SK-MEL-5 (cell line): ENCODE measurements at places on chromosomes 7 and 10. TPM values are rescaled to one million over a fixed set of nuclear protein-coding genes. Genes with fewer than 3 reads are reported as not detected.
A peak's percentile ranks its signal among the peaks of the same experiment; 100 is the strongest.

- no peak for DNase-seq
Measured at GRCh38 chr10:51097546-51097945, 23.3 kb downstream of the PRKG1 start.

DNA sequence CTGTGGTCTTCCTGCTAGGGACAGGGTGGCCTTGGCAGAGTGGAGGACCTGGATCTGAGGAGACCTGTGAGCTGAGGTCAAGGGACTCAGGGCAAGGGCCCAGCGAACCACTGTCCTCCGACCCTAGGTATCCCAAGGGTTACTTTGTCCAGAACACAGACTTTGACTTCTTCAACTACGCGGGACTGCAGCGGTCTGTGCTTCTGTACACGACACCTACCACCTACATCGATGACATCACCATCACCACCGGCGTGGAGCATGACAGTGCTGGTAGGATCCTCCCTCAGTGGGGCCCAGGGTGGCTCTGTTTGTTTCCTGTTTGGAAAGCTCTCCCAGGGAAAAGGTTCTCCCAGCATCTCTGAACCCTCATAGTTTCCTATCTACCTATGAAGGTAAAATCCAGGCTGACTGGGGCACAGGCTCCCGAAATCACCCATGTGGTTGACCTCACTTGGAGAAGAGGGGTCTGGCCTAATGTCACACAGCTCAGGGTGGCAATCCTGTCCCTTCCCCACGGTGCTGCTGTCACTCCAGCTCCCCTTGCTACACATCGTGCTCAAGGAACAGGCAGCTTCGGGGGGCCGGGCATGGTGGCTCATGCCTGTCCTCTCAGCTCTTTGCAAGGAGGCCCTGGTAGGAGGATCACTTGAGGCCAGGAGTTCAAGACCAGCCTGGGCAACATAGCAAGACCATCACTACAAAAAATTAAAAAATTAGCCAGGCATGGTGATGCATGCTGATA is 57.6 kb downstream of the ZNF727 start:
- DNase-seq = no peak

DNA sequence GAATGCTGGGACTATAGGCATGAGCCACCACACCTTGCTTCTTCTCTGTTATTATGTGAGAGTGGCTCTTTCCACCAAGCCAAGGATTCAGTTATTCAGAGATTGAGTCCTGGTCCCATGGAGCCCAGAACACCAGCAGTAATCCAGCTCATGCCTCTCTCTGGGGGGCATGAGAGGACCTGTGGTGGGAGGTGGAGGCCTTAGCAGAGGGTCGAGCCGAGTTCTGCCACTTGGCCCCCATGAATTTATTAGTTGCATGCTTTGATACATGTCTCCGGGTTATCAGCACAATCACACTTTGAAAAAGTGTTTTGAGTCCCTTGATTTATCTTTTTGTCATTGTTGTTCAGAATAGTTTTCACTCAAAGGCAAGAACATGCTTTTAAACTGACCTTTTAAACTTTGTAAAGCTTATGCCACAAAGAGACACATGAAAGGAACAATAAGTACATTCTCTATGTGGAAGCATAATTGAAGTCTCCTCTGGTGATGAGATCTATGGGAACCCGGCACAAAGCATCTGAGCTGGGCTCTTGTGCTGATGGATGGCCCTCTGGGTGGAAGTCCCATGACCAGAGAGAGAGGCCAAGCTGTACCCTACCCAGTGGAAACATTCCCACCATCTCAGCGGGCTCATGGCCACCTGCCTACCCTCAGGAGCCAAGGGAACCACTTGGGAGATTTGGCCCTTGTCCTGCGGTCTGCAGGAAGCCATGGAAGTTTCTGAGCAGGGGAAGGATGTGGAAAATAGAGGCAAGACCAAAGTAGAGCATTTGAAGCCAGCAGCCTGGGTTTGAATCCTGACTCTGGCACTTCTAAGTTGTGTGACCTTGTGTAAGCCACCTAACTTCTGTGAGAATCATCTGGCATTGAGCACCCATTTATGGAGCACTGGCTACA is 53.9 kb downstream of the MINDY4 start:
- DNase-seq = no peak

DNA sequence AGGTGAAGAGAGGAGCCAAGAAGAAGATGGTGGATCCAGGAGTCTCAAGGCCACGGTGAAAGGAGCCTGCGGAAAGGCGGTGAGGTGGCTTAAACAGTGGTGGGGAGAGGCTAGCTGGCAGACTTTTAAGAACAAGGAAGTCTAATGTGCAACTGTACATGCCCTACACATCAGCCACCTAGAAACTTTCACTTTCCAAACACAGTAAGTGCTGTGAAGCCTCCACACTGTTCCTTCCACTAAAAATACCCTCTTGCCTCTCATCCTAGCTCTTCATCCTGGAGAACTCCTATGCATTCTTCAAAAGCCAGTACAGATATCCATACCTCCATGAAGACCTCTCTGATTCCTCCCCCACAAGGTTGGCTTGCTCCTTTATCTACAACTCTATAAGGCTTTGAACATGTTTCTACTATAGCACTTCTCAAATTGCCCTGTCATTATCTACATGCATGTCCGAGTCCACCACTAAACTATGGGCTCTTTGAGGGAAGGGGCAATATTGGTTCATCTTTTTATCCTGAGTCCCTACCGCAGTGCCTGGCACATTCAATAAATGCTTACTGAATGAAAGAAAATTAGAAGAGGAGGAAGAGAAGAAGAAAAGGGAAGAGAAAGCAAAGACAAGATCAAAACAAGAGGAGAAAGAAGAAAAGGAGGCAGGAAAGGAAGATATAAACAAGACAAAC is 54.2 kb downstream of the DNAJC12 start:
- no peak for DNase-seq

DNA sequence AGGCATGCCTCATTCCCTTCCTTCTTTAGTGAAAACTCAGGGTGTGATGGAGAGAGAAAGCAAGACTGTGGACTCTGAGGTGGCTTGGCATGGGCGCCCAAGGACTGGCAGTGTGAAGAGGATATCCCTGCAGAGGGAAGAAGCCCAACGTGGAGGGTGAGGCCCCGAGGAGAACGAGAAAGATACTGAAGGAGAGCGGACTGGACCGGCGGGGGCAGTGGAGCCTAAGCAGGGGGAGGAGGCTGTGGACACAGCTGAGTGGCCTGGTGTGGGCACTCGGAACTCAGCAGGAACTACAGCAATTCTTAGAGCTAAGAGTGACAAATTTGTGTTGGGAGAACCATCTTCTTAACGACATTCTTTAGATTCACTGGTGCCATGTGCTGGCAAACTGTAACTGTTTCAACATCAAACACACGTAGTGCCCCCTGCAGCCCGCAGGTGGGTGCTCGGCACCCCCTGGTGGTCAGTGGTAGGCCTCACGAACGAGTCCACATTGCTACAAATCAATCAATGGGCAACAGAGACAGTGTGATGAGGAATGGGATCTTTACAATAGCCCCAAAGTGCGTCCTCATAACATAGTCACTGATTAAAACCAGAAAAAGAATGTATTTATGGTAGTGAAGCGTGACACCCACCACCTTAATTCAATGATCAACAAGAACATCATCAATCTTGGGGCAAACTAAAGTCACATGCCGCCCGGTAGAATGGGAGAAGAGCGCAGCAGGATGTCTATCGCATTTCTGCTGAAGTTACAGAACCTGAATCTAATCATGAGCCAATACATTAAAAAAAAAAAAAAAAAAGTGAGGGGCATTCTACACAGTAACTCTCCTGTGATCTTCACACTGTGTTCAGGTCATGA is 2.0 kb upstream of the SFTPA1 start:
- peak; percentile 56 for DNase-seq

DNA sequence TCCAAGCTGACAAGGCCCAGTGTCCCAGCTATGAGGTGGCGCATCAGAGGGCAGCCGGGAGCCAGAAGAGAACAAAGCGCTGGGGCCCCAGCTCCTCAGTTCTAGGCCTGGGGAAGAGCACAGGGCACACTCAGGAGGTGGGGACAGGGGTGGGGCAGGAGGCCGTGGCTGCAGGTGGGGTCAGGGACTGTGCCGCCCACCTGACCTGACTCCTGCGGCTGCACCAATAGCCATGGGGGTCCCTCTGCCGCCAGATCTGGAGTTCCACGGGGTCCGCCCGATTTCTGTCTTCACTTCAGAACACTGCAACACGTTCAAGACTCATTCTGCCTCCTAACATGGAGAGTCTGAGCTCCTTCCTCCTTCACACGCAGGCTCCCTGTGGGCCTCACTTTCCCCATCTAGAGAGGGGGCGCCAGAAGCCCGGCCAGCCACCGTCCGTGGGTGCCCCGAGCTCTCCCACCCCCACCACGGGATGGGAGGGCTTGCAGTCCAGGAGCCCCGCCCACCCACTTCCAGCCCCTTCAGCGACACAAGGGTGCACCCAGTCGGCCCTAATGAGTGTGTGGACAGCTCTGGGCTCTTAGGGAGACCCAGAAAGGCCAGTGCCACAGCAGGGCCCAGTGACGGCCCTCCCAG is 278.3 kb downstream of the MAD1L1 start:
- DNase-seq = no peak

GRCh38 chr7:143380646-143381426 is at the start of gene ZYX:
Gene ZYX (plus strand): TSS chr7:143381345. CDS start chr7:143381572, 227 bp downstream.
- peak; percentile 91 for DNase-seq

GRCh38 chr7:22204312-22204711 is 152.6 kb downstream of the RAPGEF5 start:
- DNase-seq = no peak

GRCh38 chr10:132443605-132443982 is 46.6 kb downstream of the PWWP2B start:
- no peak for DNase-seq

DNA sequence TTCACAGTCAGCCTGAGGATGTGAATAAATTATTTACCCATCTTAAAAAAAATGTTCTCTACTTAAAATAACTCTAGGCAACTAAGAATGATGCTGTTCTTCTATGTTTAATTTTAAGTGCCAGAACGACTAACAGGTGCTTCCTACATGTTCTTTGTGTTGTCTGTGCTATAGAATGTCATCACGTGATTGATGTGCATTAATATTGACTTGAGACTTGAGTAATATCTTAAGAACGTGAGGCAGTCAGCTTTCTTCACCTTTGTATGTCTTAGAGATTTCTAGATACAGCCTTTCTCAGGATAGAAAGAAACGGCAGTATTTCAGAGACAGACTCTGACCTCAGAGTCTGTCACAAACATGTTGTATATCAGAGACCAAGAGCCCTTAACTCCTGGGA is 274.6 kb downstream of the KCND2 start:
- DNase-seq = no peak

DNA sequence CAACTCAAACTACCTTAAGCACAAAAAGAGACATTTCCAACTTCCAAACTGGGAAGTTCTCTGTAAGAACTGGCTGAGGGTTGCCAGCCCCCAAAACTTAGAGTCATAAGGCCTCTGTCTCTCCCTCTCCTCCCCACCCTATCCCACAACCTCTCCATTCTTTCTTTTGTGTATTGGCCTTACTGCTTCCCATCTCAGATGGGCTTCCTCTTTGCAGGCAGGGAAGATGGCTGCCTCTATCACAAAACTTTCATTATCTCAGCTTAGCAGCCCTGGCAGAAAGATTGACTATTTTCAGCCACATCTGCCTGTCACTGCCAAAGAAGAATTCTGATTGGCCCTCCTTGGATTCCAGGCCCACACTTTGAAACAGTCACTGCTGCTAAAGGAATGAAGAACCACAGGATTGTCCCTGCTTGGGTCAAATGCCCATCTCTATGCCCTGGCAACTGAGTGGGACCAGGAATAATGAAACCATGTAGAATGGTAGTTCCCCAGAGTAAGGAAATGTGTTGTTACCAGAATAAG is 58.0 kb upstream of the PRKAR2B start:
- DNase-seq = peak; percentile 22

DNA sequence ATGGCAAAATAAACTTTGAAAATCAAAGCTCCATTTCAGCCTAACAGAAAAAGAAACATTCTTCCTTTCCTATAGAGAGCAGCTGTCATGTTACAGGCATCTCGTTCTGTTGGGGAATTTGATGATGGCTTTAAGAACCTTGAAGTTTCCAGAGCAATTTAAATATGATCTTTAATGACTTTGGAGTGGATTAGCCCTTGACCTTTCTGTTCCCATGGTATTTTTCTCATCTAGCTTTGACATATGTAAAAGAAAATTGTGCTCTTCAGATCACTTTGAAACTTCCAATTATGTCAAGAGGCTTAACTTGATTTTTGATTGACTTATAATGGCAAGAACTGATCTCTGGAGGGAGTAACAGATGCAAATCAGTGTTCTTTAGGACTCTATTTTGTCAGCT is 157.6 kb upstream of the SEMA3E start:
- no peak for DNase-seq

- peak; percentile 33 for DNase-seq
Measured at GRCh38 chr10:97479939-97480338, 18.3 kb downstream of the MMS19 start.

GRCh38 chr7:80410081-80410480 is 101.8 kb downstream of the GNAT3 start:
- DNase-seq = no peak

- peak; percentile 66 for DNase-seq
Measured at GRCh38 chr7:15692501-15693020, 6.1 kb upstream of the MEOX2 start.

DNA sequence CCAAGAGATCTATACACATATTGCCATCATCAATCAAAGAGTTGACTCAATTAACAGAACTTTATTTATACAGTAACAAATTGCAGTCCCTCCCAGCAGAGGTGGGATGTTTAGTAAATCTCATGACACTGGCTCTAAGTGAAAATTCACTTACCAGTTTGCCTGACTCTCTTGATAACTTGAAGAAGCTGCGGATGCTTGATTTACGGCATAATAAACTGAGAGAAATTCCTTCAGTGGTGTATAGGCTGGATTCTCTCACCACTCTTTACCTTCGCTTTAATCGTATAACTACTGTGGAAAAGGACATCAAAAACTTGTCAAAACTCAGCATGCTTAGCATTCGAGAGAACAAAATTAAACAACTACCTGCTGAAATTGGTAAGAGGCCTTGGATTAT is 45.3 kb downstream of the SHOC2 start:
- DNase-seq = no peak

- DNase-seq = no peak
Measured at GRCh38 chr10:88060762-88061161, 197.3 kb downstream of the PTEN start.

GRCh38 chr10:127292888-127293287 is 96.5 kb upstream of the INSYN2A start:
- no peak for DNase-seq

- DNase-seq = peak; percentile 8
Measured at GRCh38 chr7:48528646-48529045, 357.4 kb downstream of the ABCA13 start.

- no peak for DNase-seq
Measured at GRCh38 chr7:92076509-92076908, 57.8 kb downstream of the CYP51A1 start.

- DNase-seq = no peak
Measured at GRCh38 chr10:119222537-119222936, 15.2 kb downstream of the GRK5 start.

GRCh38 chr10:62426086-62426485 is 51.9 kb downstream of the ZNF365 start:
- DNase-seq = no peak

COL13A1 gene
- total RNA-seq = 0.11 TPM in 1 of 2 replicates, not detected in the other

LRRD1 gene
- not detected in 2 replicates for total RNA-seq

POLD2 gene
- total RNA-seq = 167 and 172 TPM in 2 replicates

CDC14C gene
- total RNA-seq = not detected in 2 replicates

TEX36 gene
- not detected in 2 replicates for total RNA-seq

RHOBTB1 gene
- 22.6 and 23.9 TPM in 2 replicates for total RNA-seq

FAM241B gene
- 0.75 and 1.2 TPM in 2 replicates for total RNA-seq

TCAF2 gene
- 0.19 and 0.50 TPM in 2 replicates for total RNA-seq

AGAP5 gene
- 2.0 and 2.3 TPM in 2 replicates for total RNA-seq

DRGX gene
- not detected in 2 replicates for total RNA-seq

KNDC1 gene
- 0.34 and 0.45 TPM in 2 replicates for total RNA-seq

FAM25A gene
- not detected in 2 replicates for total RNA-seq
